ENCODE measurements at places on chromosomes 2 and 18.

DNA sequence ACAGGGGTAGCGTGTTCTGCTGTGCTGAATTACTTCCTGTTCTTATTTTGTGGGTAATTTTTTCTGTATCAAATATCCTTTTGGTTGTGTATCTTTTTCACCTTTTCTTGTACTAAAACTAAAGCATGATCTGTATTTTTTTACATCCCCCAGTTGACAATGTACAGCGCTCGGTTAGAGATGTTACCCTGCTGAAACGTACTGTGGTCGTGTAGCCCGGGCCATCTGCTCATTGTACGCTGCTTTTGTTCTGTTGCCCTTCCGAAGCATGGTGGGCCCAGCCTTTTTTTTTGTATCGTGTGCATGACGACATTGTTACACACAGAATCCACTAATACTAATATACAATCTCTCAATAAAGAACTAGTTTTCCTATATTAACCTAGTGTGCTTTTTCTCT is 233.1 kb downstream of the HAUS1 start:
- no peak for DNase-seq

DNA sequence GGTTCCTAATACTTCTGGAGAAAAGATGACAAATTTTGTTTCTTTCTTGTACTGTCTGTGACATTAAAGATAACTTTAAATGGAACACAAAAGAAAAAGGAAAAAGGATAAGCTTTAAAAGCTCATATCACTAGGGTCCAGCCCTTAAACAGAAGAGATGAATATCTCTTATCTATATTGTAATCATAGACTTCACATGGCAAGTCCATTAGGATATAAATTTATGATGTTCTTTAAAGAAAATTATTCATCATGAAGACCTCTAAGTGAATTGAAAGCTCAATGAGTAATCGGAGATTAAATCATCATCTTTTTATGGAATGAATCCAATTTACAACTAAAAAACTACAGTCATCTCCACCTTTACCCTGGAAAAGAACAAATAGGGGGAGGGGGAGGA is 111.6 kb upstream of the SATB2 start:
- no peak for DNase-seq

- DNase-seq = no peak
Measured at GRCh38 chr2:168573128-168573903, 117.2 kb downstream of the CERS6 start.

- DNase-seq = peak; percentile 68
Measured at GRCh38 chr2:75476761-75477160, 84.0 kb downstream of the EVA1A start.

DNA sequence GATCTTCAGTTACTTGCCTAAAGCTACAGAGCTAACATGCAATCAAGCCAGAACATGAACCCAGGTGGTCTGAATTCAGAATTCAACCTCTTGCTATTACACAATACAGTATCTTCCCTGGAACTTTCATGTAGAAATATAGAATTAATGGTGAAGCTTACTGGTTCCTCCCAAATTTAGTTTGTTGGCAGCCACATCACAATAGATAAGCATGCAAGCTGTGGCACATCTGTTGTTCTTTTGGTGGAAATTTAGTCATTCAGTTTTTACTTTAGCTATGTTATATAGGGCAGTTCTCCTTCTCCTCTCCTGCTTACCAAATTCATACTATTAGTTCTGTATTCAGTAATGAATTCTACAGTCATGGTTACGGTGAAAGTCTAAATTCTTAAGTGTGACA is 101.0 kb upstream of the RNF152 start:
- no peak for DNase-seq
